ENCODE measurements at places on chromosomes 12 and 14.
A peak's percentile ranks its signal among the peaks of the same experiment; 100 is the strongest.

DNA sequence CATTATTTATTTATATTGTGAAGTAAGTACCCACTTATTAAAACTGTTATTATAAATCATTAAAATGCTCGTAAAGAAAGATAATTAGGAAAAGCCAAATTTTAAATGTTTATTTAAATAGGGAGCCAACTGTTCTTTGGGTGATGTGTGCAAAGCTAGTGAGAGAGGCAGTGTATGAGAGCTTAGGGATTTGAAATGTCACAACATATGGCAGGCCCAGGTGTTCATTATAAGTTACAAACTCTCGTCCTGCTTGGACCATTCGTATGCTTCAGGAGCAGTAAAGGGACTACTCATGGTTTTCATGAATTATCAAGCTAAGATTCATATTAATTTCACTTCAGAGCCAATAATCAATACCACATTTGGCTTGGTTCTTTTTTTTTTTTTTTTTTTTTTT, 154.5 kb downstream of the TGFB3 start:
- DNase-seq, result no peak

DNA sequence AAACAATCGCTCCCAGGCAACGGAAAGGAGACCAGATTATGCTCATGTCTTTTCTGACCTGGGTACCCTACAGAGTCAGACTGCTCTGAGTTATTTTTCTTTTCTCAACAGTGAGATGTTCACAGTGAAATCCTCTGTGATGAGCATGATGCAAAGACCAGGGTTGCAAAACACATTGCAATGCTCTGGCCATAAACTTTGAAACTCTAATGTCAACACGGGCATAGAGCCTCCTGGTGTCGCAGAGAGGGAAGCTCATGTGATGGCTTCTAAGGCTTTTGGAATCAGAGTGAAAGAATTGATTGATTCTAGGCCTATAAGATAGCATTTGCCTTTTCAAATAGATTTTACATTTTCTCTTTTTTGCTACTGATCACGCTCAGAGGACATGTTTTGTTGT, 193.4 kb downstream of the RASSF9 start:
- DNase-seq, result no peak

- DNase-seq, result no peak
Measured at GRCh38 chr12:92446083-92446460, 256.7 kb upstream of the PLEKHG7 start.

- no peak for DNase-seq
Measured at GRCh38 chr14:98130691-98131090, 1141.3 kb downstream of the BCL11B start.

GRCh38 chr12:100733817-100734593, 60.6 kb upstream of the ANO4 start:
- no peak for DNase-seq

- no peak for DNase-seq
Measured at GRCh38 chr14:106166232-106166631, 639.8 kb downstream of the TMEM121 start.

DNA sequence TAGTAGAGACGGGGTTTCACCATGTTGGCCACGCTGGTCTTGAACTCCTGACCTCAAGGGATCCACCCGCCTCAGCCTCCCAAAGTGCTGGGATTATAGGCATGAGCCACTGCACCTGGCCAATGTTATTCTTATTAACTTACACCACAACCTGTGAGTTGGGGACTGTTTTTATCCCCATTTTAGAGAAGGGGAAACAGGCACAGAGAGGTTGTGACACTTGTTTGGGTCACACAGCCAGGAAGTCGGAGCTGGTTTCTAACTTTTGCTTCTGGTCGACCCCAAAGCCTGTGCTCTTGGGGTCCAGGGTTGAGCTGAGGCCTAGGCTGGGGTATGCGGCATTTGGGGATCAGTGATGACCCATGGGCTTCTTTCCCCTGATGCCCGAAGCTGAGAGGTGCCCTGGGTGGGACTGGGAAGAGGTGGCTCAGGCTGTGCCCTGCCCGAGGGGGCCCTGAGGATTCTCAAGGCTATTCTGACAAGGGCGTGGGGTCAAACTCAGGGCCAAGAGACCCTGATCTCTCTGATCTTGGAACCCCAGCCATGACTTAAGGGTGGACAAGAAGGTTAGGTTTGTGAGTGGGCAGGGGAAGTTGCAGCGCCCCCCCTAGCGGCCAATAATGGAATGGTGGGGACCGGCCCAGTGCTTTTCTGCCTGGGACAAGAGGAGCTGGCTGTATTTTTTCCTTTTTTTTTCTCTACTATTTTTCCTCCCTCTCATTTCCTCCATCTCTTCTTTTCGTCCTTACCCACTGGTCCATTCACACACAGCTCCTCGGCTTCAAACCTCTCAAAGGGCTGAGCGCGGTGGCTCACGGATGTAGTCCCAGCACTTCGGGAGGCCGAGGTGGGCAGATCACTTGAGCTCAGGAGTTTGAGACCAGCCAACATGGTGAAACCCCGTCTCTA, 3.0 kb downstream of the SDSL start:
- no peak for DNase-seq

- no peak for DNase-seq
Measured at GRCh38 chr14:69695322-69696203, 71.4 kb upstream of the SRSF5 start.

DNA sequence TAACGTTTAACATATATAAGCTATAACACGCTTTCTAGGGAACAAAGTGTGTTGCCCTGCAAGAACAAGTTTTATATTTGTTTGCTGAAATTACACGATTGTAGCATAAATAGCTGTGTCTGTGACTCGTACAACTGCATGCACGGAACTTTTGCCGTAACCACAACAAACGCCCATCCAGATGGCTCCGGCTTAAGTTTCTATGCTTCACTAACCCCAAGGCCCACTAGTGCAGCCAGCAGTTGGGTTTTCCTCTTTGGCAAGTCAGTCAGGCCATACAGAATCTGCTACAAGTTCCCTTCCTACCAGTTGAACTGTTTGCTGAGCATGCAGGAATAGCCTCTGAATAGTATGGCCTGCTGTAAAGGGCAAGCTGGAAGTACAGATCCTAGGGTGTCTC, 12.1 kb downstream of the CSRP2 start:
- no peak for DNase-seq

DNA sequence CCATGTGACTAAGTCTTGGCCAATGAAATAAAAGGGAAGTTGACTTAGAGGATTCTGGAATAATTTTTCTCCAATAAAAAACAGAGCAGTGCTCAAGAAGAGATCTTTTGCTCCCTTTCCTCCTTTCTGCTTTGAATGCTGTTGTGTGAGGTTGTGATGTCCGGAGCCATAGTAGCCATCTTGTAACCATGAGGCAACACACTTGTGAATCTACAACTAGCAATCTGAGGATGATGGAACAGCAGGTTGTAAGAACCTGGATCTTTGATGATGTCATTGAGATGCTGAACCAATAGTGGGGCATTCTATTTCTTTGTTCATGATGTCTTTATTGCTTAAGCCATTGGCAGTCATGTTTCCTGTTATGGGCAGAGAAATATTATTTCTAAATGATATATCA, 230.0 kb upstream of the SRRM4 start:
- no peak for DNase-seq

DNA sequence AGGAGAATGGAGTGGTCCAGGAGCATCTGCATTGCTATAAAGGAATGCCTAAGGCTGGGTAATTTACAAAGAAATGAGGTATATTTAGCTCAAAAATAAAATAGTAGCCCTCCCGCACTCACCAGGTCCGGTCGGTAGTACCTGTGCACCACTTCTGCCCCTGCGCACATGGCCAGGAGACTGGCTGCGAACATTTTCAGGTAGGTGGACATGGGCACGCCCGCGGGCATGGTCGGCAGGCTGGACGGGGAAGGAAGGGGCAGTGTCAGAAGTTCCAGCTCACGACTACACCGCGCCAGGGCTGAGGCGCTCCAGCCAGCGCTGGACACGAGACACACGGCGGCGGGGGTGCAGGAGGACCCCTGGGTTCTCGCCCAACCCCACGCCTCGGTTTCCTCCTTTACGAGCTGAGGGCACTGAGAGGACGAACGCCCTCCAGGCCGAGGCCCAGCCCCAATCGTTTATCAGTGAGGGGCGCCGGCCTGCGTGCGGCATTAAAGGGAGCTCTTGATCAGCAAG, 9.1 kb upstream of the TDG start:
- DNase-seq, result no peak

DNA sequence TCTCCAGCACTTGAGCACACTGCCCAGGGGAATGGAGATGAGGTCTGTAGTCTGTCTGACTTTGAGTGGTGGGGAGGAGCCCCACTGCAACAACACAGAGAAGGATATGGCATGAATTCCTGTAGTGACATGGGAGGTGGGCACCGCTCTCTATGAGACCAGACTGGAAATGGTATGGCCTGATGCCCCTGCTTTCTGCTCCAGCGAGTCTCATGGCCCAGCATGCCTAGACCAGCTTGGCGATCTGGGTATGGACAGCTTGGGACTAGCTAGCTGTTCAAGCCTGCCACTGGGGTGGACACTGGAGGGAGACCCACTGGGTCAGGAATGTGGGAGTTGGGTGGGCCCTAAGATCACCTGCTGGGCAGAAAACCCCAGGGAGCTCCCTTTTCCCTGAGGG, 477.8 kb upstream of the SEL1L start:
- DNase-seq, result no peak

DNA sequence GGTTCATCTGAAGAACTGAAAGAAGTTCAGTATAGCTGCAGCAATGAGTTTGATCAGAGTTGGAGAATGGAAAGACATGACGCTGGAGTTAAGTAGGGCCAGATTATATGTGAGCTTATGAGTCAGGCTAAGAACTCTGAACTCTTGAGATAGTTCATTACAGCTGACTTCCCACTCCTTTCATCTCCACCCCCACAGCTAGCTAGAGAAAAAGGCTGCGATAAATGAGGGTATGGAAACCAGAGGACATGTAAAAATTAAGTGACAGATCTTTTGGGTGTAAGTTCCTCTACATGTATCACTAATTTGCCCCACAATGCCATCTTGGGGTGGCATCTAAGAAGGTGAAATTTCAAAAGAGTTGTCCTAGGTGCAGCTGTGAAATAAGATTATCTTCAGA, 28.6 kb downstream of the PYM1 start:
- DNase-seq, result no peak

- DNase-seq, result no peak
Measured at GRCh38 chr12:38547586-38547985, 231.0 kb downstream of the ALG10B start.

GRCh38 chr14:21712036-21712435, 38.4 kb upstream of the OR4E1 start:
- DNase-seq, result no peak

- DNase-seq, result peak; percentile 95
Measured at GRCh38 chr14:35159742-35160409, 37.5 kb downstream of the PRORP start.

DNA sequence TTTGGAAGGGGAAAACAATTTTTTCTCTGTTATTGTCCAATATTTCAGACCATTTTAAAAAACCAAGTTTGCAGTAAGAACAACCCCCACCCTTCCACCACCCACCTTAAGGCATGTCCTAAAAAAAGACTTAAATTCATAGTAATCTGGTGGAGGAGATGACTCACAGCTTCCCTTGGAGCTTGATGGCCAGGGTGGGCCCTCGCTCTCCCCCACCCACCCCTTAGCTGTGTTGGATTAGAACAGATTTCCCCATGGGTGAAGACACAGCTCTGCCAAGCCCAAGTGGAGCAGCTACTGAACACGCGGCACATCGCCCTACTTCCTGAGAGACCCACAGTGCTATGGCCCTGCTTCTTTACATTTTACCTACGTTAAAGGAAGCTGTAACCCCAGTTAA, 140.3 kb downstream of the GCH1 start:
- DNase-seq, result no peak

GRCh38 chr14:95196268-95196667, 38.9 kb upstream of the DICER1 start:
- no peak for DNase-seq

DNA sequence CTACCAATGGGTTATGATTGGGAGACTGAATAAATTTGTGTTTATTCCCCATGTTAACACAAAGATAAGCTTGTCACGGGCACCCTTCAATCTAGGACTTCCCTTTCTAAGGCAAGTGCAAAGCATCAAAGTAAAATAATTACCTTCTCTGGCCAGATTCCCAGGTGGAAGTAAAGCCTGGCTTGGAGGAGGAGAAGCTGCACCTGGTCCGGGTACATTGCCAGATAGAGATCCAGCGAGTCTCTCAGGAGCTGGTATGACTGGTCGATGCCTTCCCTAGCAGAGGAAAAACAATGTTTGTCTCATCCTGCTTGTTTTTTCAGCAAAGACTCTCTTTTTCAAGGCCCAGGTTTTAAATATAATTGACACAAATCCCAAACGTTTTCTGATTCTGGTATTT, 24.9 kb downstream of the FBXO21 start:
- DNase-seq, result no peak

DNA sequence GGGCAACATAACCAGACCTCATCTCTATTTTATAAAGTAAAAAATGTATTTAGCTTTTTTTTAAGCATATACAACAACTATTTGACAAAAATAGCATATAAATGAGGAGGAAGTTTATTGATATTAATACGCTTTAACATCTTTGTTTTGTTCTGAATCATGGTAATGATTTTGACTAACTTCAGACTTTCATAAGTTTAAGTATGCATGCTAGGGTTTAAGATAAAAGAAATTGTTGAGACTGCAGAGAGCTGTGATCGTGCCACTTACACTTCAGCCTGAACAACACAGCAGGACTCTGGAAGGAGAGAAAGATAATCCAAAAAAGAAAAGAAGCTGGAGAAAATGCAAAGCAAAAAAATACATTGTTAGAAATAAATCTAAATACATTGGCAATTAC, 87.9 kb upstream of the AEBP2 start:
- no peak for DNase-seq

- DNase-seq, result no peak
Measured at GRCh38 chr12:88188180-88188579, 46.1 kb downstream of the TMTC3 start.

GRCh38 chr12:95318071-95318545, 100.5 kb downstream of the VEZT start:
- no peak for DNase-seq

- DNase-seq, result no peak
Measured at GRCh38 chr14:71852181-71852580, 80.0 kb upstream of the RGS6 start.

- no peak for DNase-seq
Measured at GRCh38 chr14:21088687-21089086, 9.8 kb downstream of the ZNF219 start.

- DNase-seq, result no peak
Measured at GRCh38 chr14:83850092-83850491, 1679.9 kb upstream of the FLRT2 start.

DNA sequence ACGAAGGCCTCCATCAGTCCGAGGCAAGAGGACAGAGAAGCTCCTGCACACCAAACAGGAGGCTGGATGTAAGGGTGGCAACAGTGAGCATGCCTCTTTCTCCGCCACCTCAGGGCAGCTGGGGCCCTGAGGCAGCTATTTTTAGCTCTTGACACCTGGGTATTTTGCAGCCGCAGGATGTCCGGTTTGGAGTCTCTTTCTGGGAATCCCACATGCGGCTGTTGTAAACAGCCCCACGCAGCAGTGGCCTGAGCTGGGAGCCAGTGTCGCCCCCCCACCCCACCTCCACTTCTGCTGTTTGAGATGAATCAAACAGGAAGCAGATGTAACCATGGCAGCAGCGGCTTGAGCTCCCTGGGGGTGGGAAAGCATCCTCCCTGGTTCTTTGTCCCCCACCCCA, 11.7 kb downstream of the HDAC7 start:
- no peak for DNase-seq
